Activated naive CD8-positive, alpha-beta T cell treated with anti-CD3 and anti-CD28 coated beads for 36 hours (primary cell): ENCODE measurements at places on chromosomes 6 and 20.

DNA sequence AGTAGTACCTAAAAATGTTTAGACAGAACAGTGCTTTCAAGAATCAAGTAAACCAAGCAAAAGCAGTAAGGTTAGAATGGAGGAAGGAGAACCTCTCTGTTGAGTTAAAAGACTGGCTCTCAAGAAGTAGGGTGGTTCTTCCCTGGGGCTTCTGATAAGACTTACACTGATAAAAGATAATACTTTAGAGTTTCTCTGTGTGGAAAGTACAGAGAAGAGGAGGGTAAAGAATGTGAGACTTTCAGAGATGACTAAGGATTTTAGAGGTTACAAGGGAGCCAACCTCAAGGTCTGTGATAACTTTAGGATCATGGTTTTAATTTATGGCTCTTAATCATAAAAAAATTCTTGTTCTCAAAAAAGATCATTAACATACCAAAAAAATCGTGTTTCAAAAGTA is 30.9 kb upstream of the ALDH8A1 start:
- no peak overlapping the region for H3K4me3 ChIP-seq
- peak overlapping the region; percentile 11 for H3K27ac ChIP-seq
- no peak for DNase-seq
- no peaks in the 10 kb centered on the region for H3K27me3 ChIP-seq
- H3K36me3 ChIP-seq = peaks cover 54% of the 10 kb centered on the region

DNA sequence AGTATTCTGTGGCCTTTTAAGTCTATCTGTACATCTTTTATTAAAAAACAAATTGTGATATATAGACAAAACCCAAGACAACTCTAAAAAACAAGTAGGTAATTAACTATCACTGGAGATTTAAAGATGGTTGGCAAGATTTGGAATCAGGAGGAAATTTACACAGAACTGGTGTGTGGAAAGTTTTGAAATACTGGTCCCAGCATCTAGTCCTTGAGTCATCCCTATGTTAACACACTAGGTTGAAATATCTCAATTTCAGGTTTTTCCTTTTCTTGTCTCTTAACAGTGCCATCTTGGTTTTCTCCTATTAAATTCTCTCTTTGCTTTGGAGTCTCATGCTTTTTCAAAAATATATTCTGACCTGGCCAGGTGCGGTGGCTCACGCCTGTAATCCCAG is 27.5 kb downstream of the SASH1 start:
- H3K4me3 ChIP-seq = no peak overlapping the region
- H3K36me3 ChIP-seq = no peaks in the 10 kb centered on the region
- H3K27me3 ChIP-seq = peaks cover 34% of the 10 kb centered on the region

DNA sequence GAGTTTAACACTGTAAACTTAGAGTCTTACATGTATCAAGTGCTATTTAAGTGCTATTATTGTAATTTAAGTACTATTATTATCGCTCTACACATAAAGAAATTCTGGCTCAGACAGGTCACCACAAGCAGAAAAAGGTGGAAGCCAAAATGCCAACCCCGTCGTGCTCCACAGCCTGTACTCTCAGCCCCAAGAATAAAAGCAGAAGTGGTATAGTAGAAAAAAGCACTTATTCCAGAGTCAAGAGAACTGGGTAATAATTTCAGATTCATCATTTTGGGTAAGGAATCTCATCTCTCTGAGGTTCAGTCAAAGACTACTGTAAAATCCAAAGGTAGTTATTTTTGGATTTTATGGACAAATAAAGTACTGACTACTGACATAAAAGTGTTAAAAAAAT is 943 bp downstream of the ZUP1 start:
- H3K4me1 ChIP-seq = peaks cover 32% of the 10 kb centered on the region
- peaks cover 28% of the 10 kb centered on the region for H3K36me3 ChIP-seq
- no peak for DNase-seq
- H3K4me3 ChIP-seq = peak overlapping the region; percentile 100
- no peaks in the 10 kb centered on the region for H3K27me3 ChIP-seq

DNA sequence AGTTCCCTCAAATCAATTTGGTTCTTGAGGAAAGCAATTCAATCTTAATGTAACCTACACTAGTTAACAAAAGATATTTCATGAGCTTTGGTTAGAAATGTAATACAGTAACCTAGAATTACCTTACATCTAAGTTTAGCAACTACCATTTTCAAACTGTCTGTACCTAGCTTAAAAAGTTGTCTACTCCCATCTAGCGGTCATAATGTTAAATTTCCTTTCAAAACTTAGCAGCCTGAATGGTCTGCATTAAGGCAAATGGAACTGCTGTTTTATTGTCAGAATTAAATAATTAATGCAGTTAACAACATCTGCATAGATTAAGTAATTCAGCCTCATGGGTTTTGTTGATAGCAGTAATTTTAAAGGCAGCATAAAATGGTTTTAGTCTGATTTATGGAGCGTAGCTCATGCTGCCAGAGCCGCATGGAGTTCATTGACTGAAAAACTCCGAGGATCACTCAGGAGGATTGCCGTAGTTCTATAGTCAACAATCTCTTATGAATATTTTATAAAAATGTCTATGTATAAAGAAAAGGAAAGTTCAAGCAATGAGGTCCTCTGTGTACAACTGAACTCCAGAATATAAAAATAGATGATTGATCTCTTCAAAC is 485.4 kb upstream of the MANEA start:
- no peak overlapping the region for H3K4me3 ChIP-seq
- no peaks in the 10 kb centered on the region for H3K36me3 ChIP-seq
- no peak overlapping the region for H3K27ac ChIP-seq
- DNase-seq = no peak
- H3K27me3 ChIP-seq = no peaks in the 10 kb centered on the region
- H3K4me1 ChIP-seq = no peaks in the 10 kb centered on the region

DNA sequence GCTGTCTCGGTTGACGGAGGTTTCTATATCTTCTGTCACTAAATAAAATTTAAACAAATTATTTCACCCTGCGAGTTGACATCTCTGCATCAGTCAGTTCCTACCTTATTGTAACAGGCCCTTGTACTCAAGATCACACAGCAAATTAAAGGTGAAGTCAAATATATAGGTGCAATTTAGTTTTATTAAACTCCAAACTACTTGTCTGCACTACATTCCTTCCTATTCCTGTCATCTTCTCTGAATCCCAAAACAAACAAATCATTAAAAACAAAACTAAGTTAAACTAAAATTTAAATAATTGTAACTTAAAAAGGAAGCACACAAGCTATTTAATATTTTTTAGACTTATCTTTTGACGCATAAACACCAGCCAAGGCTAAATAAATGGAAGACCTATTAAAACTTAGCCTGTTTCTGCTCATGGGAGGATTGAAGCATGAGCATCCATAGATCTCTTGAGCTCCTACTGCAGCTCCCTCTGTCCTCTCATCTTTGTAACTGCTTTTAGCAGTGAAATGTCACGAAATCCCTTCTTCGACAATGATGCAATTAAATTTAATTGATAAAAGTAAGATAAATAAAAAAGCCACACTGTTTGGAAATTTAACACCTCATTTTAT is 1152.3 kb upstream of the GJE1 start:
- no peak for DNase-seq
- H3K36me3 ChIP-seq = no peaks in the 10 kb centered on the region
- H3K4me3 ChIP-seq = no peak overlapping the region

- no peaks in the 10 kb centered on the region for H3K36me3 ChIP-seq
- no peak for DNase-seq
- H3K27me3 ChIP-seq = no peaks in the 10 kb centered on the region
- H3K4me3 ChIP-seq = no peak overlapping the region
- peaks cover 11% of the 10 kb centered on the region for H3K4me1 ChIP-seq
These were observed 112.8 kb downstream of the ADTRP start for GRCh38 chr6:11665604-11666326.

DNA sequence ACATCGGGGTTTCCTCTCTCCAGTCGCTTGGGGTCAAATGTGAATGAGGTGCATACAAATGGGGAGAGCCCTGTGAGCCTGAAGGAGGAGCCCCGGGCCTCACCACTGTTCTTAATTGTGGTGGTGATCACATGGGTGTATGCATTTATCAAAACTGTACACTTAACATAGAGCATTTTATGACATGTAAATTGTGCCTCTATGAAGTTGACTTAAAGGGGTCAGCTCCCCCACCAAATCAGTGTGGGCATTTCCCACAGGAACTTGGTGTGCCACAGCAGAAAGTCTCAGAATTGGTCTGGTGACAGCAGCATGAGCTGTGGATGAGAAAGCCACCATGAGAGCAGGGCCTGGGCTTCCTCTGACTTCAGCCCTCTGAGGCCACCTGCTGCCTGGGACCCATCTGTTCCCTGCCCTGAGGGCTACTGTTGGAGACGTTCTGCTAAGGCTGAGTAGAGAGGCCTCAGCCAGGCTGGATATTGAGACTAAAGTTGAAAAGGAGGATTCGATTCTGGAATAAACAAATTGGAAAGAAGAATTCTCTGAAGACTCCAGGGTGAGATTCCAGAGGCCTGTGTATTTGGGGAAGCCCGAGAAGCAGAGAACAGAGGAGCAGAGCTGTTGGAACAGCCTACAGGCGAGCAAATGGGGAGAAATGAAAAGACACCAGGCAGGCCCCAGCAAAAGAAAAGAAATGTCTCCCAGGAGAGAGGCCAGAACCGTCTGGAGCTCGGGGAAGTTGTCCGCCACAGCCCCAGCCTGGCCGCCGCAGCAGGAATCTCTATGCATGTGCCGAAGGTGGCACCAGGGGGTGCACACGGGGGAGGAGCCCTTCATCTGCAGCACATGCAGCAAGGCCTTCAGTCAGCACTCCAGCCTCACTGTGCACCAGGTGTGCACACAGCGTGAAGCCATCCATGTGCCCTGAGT is 37.6 kb upstream of the XRN2 start:
- DNase-seq = no peak
- no peaks in the 10 kb centered on the region for H3K27me3 ChIP-seq
- no peaks in the 10 kb centered on the region for H3K4me1 ChIP-seq
- no peaks in the 10 kb centered on the region for H3K36me3 ChIP-seq
- H3K4me3 ChIP-seq = no peak overlapping the region
- no peak overlapping the region for H3K27ac ChIP-seq

DNA sequence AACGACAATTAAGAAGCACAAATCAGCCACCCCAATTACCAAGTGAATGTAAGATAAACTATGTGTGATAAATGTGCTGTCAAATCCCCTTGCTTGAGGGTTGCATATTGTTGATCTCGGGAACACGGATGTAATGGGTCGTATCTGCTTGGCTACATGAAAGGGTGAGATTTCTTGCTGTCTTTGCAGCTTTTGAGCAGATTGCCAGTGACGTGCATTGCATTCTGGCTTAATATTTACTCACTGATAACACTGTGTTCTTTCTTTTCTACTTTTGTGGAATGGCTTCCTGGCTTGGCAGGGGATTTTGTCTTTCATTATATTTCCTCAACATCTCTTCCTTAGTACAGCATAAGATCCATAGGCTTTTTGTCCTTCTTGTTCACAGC is 10.5 kb upstream of the FAM210B start:
- DNase-seq = no peak
- peaks cover 51% of the 10 kb centered on the region for H3K27me3 ChIP-seq
- H3K4me3 ChIP-seq = no peak overlapping the region
- no peaks in the 10 kb centered on the region for H3K36me3 ChIP-seq
- H3K27ac ChIP-seq = no peak overlapping the region

DNA sequence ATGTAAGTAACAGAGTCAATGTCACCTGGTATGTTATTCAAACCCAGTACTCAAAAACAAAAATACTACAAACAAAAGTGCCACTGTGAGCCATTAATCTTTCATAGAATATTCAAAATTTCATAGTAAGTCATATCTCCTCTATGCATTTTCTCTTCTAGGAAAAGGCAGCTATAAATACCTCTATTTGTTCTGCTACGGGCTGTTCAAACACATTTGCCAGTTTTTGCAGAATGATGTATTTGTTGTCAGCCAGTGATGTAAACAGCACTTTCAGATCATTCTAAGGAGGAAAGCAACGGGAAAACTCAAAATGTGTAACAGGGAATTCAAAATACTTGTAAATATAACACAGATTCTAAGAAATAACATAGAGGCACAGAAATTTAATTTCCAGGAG is 388.2 kb downstream of the SYNE1 start:
- H3K4me1 ChIP-seq = no peaks in the 10 kb centered on the region
- H3K27me3 ChIP-seq = no peaks in the 10 kb centered on the region
- H3K4me3 ChIP-seq = no peak overlapping the region
- no peak for DNase-seq
- H3K36me3 ChIP-seq = peaks cover 6% of the 10 kb centered on the region
- H3K27ac ChIP-seq = no peak overlapping the region

DNA sequence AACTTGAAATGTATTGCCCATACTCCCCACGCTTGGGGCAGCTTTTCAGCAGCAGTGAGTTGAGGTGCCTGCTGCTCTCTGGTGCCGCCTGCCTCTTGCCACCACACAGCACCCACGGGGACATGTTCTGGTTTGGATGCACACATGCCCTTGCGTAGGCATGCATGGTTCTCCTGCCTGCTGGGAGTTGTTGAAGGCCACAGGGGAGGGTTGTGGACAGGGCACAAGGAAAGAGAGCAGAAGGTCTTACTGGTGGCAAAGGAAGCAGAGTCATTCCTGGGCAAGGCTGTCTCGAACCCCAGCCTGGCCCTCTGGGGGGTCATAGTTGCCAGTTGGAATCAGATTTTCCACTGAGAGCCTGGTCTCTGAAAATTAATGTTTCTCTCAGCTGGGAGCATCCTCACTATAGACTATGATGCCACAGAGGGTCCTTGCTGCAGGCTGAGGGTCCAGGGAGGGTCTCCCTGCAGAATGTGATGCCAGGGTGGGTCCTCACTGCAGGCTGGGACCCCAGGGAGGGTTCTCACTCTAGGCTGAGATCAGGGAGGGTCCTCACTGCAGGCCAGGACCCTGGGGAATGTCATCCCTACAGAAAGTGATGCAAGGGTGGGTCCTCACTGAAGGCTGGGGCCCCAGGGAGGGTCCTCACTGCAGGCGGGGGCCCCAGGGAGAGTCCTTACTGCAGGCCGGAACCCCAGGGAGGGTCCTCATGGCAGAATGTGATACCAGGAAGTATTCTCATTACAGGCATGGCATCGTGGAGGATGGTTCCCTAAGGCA is 59.2 kb downstream of the TOX2 start:
- no peak overlapping the region for H3K4me3 ChIP-seq
- H3K36me3 ChIP-seq = peaks cover 2% of the 10 kb centered on the region
- peaks cover 9% of the 10 kb centered on the region for H3K4me1 ChIP-seq
- H3K27me3 ChIP-seq = peaks cover 4% of the 10 kb centered on the region
- DNase-seq = no peak
- H3K27ac ChIP-seq = no peak overlapping the region

- H3K27ac ChIP-seq = no peak overlapping the region
- no peaks in the 10 kb centered on the region for H3K4me1 ChIP-seq
- H3K4me3 ChIP-seq = no peak overlapping the region
- no peak for DNase-seq
- no peaks in the 10 kb centered on the region for H3K36me3 ChIP-seq
These were observed 284.9 kb upstream of the TBX18 start for GRCh38 chr6:85049282-85049681.
